ENCODE measurements at places on chromosomes 16 and 17. TPM values are rescaled to one million over a fixed set of nuclear protein-coding genes. Genes with fewer than 3 reads are reported as not detected.

SOCS3 gene
- total RNA-seq = 10.4 TPM

KRTAP2-3 gene
- not detected for total RNA-seq

TRIM72 gene
- not detected for total RNA-seq

MAZ gene
- total RNA-seq = 146 TPM

HOXB1 gene
- not detected for total RNA-seq

DRC7 gene
- total RNA-seq = not detected

SETD6 gene
- total RNA-seq = 21.9 TPM

C16orf92 gene
- not detected for total RNA-seq

CETP gene
- total RNA-seq = not detected

KCNJ12 gene
- total RNA-seq = 1.4 TPM

ABCC6 gene
- 0.48 TPM for total RNA-seq

TMEM106A gene
- 0.48 TPM for total RNA-seq
